HFFc6 (cell line): ENCODE measurements at places on chromosomes 1 and 21.
A peak's percentile ranks its signal among the peaks of the same experiment; 100 is the strongest.

DNA sequence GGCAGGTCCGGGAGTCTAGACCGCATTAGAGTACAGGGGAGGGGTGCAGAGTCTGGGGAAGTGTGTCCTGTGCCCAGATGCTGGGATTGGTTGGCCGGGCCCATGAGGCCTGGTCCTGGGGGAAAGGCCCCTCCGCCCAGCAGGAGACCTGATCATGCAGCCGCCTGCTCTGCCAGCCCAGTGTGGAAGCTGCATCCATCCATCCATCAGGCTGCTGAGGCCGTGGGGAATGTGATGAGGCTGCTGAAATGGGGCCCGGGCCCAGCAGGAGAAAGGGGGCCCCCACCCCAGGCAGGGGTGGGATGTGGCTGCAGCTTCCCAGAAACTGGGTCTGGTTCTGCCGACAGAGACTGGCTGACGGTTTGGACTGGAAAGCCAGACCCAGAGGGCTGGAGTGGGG is 37.2 kb downstream of the EPHA2 start:
- no peak for DNase-seq

- DNase-seq: no peak
These were observed 24.6 kb downstream of the ANGPTL1 start for GRCh38 chr1:178846306-178846705.

DNA sequence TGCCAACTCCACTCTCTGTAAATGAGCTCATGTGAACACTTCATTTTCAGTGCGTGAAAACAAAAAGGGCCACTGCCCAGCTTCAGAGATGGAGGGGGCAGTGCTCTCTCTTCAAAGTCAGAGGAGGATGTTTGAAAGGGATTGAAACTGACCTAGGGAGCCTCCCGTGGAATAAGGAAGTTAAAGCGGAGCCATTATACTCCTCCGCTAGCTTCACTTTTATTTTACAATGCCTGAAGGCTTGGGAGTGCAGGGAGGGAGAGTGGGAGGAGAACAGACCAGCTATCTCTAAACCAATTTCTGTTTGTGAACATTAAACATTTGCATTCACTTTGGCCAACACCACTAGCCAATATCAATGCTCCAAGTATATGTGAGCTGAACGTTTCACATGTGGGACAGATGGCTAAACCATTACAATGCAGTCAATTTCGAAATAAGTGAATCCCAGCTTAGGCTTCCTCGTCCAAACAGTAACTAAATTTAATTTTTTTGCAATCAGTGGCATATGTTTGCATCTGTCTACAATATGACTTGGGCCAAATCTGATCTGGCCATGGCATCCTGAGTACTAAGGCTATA is 126.9 kb downstream of the ESRRG start:
- DNase-seq: no peak

GRCh38 chr1:206933333-206933945 is 11.7 kb upstream of the FCMR start:
- DNase-seq: no peak

GRCh38 chr1:58886611-58887010 is 102.8 kb upstream of the JUN start:
- no peak for DNase-seq

DNA sequence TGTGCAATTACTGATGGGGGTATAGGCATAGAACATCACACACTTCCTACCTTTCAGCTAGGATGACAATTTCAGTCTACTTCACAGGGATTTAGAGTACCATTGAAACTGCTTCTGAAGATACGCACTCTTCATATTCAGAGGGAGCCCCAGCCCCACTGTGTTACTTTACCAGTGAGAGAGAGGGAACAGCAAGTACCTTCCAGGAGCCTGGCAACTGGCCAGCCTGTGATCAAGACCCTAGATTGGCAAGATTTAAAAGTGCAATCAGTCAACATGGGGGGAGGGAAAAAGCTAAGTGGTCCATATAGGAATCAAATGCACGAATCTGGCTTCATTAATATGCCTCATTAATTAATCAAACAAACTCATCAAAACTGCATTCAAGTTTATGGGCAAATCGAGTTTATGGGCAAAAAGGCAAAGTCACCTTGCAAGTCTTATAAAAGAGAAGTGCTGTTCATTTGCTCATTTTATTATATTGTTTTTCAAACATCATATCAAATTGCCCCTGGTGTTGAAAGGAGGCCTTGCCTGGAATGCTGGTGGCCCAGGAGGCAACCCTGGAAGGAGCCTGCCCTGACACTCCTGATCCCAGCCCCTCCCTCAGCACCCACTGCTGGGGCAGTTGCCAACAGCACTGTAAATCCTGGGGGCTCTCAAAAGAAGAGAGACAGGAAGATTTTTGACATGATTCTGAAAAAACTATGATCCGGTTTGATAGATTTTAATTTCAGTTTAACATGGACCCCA is 184.9 kb upstream of the DPT start:
- DNase-seq: no peak

- no peak for DNase-seq
These were observed 83.0 kb downstream of the RIPK4 start for GRCh38 chr21:41683815-41684214.

GRCh38 chr1:205013683-205014367 is 29.2 kb upstream of the CNTN2 start:
- DNase-seq: no peak

DNA sequence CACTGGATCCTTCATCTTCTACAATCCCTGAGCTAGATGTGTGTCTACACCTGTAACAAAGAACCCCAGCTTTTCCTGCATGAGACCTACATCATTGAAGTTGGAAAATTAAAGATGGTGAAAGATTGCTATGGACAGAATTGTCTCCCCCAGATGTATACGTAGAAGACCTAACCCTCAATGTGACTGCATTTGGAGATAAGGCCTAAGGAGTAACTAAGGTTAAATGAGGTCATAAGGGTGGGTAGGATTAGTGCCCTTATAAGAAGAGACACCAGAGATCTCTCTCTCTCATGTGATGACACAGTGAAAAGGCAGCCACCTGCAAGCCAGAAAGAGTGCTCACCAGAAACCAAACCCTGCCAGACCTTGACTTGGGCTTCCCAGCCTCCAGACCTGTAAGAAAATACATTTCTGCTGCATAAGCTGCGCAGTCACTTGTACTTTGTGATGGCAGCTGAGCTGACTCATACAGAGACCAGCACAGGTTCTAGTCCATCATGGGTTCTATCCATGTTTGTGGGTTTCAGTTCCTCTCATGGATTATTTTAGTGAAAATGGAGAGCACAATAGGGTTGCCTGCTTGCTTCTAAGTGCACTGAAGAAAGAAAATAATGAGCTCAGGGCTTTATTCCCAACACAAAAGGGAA is 180.8 kb downstream of the TPR start:
- no peak for DNase-seq

DNA sequence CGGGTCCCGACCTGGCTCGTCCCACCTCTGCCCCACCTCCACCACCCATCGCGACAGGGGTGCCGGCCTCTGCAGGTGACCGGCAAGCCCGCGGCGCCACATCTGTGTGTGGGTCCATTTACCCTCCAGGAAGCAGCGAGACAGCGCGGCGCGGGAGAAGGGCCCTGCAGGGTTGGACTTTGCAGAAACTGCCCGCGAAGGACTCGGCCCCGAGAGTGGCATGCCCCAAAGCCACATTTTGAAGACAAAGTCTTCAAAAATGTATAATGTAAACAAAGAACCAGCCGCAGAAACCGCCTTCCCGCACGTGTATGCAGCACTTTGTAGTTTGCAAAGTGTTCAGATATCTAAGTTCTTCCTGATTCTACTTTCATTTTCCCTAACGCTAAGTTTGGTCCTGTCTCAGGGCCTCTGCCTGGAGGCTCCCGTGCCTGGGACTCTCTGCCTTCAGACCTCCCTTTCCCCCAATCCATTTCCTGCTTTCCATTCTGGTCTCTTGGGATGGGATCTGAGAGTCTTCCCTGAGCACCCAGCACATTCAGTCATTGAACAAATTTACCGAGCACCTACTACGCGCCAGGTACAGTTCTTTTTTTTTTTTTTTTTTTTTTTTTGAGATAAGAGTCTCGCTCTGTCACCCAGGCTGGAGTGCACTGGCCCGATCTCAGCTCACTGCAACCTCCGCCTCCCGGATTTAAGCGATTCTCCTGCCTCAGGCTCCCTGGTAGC is 524 bp upstream of the TMCO4 start:
- peak; percentile 85 for DNase-seq

DNA sequence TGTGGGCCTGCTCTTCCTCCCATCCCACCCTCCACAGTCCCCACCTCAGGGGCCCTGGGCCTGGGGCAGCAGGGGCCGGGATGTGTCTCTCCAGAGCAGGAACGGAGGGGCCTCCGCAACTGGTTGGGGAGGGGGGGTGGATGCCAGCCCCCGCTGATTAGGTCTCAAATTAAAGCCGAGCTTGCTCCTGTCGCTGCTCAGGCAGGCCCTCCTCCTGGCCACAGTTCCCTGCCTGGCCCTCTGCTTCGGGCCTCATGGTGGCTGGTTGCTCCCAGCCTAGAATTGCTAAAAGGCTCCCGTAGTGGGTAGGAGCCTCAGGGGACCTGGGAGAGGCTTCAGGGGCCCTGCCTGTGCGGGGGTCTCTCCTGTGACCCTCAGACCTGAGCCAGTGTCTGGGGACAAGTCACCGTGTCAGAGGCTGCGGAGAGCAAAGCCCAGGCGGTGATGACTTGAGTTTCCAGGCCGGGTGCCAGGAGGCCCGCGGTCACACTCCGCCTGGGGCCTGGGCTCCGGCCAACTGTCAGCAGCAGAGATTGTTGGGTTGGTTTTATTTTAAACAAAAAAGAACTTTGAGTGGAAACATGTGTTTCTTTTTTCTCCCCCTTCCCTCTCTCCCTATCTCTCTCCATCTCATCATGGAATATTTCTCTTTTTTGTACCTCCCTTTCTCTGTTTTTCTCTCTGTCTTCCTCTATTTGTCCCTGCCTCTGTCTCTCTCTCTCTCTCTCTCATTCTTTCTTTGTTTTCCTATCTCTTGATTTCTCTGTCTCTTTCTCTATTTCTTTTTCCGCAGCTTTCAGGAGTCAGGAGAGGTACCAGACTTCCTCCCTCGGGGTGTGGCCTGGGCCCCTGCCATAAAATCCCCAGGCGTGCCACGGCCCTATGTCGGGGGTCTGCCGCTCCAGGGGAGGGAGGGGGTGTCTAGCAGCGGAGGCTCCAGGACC is 20.0 kb upstream of the EPHA2 start:
- DNase-seq: peak; percentile 89

- DNase-seq: no peak
These were observed 745.5 kb downstream of the LRRIQ3 start for GRCh38 chr1:73452522-73452921.

GRCh38 chr1:209388358-209388757 is 195.2 kb upstream of the CAMK1G start:
- DNase-seq: no peak

DNA sequence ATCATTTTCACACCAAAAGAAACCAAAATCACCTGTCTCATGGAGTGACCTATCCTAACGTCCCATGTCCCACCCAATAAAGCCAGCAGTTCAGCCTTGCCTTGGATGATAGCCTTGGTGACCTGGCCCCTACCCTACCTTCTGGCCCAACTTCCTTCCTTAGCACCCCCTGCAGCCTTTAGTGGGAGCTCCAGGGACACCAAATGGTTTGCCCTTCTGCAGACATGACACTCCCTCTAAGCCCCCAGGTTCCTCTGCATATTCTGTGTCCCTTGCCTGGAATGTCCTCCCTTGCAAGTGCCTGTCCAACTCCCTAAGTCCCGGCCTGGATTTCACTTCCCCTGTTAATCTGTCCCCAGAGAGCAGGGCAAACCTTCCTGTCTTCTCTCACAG is 2.2 kb downstream of the SLFNL1 start:
- no peak for DNase-seq

DNA sequence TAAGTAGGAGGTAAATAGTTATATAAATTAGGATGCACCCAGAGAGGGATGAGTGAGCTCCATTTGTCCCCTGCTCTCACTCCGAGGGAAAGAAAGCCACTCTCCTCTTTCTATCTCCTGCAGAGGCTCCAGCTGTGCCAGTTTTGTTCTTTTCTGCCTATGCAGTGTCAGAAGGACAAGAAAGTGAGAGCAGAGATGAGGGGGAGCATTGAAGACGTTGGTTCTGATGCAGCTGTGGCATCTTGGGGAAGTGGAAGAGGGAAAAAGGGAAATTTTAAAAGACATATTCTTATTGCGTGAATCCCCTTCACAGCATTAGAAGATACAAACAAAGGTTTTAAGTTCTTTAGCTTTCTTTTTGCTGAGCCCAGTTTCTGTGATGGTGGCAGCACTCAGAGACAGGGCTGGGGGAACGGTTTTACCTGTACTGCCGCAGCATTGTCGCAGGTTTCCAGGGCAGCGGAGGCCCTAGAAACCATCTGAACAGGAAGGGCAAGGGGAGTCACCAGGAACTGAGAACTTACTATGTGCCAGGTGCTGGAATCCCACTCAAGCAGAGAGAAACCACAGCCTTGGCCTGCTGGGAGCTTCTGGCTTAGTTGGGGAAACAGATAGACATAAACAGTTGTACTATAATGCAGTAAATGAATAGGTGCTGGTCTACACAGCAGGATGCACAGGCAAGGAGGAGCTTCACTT is 44.9 kb upstream of the USP24 start:
- DNase-seq: no peak

GRCh38 chr1:41591891-41592290 is 107.4 kb upstream of the EDN2 start:
- DNase-seq: no peak

GRCh38 chr21:16473988-16474387 is 744.2 kb downstream of the USP25 start:
- DNase-seq: no peak

DNA sequence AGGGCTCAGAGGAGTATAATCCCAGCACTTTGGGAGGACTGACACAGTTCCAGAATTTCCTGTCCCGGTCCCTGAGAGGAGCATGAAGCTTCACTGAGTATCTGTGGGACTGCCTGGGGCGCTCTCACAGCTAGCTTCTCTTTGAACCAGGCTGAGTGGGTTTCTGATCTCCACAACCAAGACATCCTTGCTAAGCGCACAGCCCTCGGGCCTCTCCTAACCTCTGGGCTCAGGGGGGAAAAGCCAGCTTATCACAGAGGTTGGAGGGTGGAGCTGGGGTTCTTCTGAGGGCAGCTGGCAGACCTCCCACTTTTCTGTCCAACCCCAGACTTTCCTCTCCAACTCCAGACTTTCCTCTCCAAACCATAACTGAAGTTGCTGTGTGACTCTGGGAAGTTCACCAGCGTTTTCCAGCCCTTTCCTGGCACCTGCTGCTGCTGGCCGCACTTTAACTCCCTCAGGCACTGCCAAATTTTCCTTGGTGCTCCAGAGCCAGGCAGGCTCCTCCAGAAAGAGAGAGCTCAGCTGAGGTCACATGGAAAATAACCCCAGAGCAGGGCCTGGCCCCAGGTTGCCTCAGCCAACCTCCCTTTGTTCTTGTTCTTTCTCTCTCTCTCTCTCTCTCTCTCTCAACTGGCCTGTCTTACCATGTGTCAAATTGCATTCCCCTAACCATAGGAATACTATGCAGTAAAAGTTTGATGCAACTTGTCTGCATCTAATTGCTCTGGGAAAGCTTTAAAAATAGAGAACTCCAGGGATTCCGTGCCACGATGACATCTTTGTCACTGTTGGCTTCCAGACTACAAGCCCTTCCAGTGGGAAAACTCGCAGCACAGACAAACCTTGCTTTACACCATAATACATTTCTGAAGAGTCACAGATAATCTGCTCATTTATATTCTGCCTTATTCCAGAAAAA is 49.5 kb downstream of the OLFML2B start:
- no peak for DNase-seq
